ENCODE measurements at places on chromosomes 7 and 10. TPM values are rescaled to one million over a fixed set of nuclear protein-coding genes. Genes with fewer than 3 reads are reported as not detected.

The CNOT4 gene
- 10.5 TPM for total RNA-seq

The NEUROD6 gene
- total RNA-seq: not detected

The NPSR1 gene
- total RNA-seq: not detected

The RASSF4 gene
- total RNA-seq: 4.1 TPM

The HMX3 gene
- total RNA-seq: not detected

The ITGA8 gene
- not detected for total RNA-seq

The GARIN1A gene
- 0.34 TPM for total RNA-seq

The OPN1SW gene
- not detected for total RNA-seq

The IFIT3 gene
- 5.5 TPM for total RNA-seq

The TDRD1 gene
- not detected for total RNA-seq

The WNT2 gene
- total RNA-seq: not detected

The MEOX2 gene
- total RNA-seq: not detected

The ITGB8 gene
- 1.4 TPM for total RNA-seq

The HTRA1 gene
- 64.4 TPM for total RNA-seq

The OR2A5 gene
- not detected for total RNA-seq

The NPFFR1 gene
- total RNA-seq: not detected

The PKD1L1 gene
- 0.07 TPM for total RNA-seq
